ENCODE measurements at places on chromosomes 13 and 19.

DNA sequence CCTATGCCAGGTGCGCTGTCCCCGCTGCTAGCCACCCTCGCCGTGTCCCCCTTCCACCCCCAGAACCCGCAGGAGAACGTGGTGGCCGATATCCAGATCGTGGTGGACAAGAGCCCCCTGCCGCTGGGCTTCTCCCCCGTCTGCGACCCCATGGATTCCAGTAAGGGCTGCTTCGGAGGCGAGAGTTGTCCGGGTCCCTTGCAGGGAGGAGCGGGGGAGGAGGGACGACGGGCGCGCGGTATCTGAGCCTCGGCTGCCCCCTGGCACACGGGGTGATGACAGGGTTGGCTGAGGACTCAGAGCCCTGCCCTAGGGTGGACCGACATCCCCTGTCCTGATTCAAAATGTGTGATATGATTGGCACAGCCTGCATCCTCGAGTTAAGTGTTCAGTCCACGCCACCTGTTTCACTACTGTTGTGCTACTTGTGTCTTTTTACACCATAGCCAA is 653 bp downstream of the MVB12A start:
- peak; percentile 37 for DNase-seq

DNA sequence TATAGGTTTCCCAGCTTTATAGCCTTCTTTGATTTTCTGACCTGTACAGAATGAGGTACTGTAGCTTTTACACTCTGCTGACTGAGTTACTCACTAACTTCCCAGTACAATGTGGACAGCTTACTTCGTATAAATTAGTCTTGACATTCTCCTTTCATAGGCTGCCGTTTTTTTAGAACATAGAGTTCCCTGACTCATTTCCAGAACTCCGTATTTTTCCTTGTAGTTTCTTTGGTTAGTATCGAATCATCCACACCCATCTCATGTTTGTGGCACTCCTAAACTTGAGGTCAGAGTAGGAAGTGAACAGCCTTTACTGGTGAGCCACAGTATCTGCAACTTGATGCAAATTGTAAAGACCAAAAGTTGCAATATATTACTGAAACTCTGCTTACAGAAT is 303.9 kb downstream of the SLITRK5 start:
- DNase-seq: no peak

DNA sequence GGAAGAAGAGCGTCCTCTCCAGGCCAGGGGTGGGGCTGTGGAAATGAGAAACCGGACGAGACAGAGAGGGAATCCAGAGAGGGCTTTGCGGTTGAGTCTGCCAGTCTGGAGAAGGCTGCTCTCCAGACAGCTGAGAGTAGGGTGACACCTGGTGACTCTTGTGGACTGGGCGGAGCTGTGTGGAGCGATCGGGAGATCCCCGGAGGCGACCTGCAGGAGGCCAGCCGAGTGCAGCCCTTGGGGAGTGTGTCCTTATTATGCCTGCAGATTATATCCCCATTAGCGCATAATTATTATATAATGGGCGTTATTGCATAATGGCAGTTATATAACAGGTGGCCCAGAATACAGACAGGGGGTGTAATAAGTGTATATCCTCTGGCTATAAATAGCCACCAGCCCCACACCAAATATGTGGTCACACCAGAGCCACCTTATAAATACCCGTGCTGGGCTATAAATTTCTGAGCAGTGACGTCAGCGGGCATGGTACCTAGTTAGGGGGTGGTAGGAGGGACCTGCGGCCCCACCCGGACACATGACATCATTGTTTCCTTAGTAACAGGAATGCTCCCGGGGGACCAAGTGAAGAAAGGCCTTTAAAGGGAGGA is 41.2 kb downstream of the NFIX start:
- no peak for DNase-seq

GRCh38 chr19:15123900-15124299 is 16.7 kb downstream of the SYDE1 start:
- DNase-seq: peak; percentile 34

GRCh38 chr19:34154401-34154800 is 17.9 kb upstream of the LSM14A start:
- no peak for DNase-seq

DNA sequence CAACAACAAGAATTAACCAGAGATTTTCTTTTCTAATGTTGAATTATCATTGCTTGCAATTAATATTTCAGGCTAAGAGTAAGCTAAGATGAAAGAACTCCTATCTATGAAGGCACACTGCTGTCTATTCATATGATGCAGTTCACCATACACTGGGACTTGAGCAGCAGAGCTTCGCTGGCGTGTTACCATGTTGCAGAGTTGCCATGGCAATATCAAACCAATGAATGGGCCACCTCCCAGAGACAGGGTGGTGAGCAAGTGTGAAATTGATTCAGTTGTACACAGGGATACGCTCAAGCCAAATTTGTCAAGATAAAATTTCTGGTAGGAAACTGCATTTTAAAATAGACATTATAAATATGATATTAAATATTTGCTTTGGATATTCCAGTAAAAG is 69.3 kb upstream of the MYO16 start:
- DNase-seq: peak; percentile 24

- no peak for DNase-seq
Observed at GRCh38 chr13:113777311-113778260, 18.6 kb downstream of the TMEM255B start.

- DNase-seq: peak; percentile 82
Observed at GRCh38 chr19:36060430-36060829, 5.7 kb downstream of the WDR62 start.

DNA sequence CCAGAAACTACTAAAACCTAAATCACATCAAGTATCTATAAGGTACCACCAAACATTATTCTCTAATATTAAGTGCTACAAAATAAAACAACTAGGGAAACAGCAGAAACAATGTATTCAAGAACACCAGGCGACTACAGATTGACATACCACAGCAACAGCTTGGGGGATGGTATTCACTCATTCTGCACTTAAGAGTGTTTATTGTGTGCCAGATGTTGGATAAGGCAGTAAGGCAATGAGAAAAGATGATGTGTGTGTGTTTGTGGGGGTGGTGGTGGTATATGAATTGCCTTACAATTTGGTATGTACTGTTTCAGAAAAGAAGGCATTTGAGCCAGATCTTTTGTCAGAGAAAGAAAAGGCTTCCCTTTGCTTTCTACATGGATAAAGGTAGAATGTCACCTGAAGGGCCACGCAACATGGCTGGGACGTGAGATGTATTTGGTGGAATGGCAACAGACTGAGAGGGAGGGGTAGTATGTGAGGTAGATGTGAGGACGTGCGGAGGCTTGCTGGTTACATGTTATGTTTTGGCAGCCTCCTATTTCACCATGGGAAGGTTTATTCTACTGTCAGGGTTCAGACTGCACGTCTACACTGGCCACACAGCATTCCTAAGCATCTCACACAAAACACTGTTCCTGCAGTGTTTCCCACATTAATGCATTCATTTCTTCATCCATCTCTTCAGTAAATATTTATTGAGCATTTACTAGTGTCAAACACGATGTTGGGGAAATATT is 300.7 kb downstream of the KLF12 start:
- no peak for DNase-seq

DNA sequence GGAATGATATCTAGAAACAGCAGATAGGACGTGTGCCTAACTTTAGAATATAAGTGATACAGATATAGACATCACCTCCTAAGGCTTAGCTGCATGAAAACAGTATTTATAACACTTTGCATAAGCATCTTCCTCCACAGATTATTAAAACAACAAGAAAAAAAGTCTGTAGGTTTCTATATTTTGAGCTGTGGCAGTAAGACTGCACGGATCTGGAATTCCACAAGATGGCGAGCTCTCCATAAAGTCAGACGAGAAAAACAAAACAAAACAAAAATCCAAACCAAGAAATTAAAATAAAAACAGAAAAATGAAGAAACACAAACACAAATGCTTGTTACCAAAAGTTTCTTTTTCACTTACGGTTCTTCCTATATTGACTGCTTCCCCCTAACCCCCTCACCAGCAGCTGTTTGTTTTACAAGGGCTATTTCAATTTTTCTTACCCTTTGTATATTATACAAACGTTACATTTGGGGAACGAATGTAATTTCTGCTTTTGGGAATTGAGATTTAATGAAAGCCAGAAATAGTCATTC is 285.8 kb downstream of the MYO16 start:
- no peak for DNase-seq

DNA sequence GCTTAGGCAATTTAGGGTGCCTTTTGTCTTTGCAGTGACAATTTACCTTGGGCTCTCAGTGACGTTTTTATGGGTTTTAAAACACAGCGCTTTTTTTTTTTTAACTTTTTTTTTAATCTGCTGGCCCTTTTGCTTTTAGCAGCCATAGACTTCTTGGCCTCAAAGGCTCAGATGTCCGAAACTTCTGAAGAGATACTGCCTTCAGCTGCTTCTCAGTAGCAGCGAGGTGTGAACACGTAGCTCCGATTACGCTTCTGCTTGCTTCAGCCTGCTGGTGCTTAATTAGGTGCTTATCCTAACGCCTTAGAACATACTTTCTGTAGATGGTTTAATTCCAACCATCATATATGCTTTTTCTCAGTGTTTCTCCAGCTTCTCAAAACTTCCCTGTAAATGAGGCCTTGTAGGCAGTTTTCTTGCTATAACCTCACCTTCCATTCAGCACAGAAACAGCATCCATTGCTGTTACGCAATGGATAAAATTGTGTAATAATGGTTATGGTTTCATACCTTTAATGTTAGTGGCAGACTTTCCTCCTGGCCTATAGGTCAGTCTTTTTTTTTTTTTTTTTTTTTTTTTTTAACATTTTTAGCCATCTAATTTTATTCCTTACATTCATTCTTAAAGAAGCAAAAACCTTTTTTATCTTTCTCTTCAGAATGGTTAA is 723.9 kb downstream of the GPC5 start:
- DNase-seq: no peak

DNA sequence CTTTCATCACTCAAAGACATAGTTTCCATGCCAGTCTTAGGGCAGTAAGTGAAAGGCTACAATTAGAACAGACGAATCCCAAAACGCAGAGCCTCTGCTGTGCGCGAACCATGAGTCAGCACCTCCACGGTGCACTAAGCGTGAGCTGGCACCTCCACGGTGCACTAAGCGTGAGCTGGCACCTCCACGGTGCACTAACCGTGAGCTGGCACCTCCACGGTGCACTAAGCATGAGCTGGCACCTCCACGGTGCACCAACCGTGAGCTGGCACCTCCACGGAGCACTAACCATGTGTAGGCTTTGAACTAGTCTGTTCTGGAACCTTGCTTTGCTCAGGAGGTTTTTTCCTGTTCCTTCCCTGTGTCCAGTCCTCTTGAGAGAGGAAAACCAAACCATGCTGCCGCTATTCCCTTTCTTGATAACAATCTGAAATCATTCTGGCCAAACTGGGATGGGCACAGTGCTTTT is 120.6 kb downstream of the IRS2 start:
- DNase-seq: no peak

DNA sequence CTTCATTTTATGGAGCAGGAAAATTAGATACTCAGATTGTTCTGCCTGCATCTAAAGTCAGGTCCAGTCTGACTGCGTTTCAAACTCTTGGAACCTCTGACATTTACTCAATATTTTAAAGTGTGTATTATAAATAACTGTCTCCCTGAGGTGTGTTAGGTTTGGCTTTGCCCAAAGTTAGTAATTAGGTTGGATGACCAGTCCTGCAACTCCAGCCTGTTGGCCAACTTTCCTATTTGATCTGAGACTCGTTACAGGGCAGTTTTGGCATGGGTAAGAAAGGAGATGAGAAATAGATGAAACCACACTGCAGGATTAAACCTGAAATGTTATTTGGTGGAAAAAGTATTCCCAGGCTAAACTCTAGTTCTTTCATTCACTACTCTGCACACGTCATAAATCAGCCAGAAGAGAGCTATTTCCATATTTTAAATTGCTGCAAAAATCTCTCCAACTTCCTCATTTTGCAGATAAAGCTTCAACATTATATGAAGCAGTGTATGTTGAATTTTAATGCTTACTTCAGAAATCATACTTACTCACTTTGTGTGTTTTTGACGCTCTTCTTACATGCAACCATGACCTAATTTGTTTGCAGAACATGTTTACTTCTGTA is 357.1 kb downstream of the DCT start:
- DNase-seq: no peak

DNA sequence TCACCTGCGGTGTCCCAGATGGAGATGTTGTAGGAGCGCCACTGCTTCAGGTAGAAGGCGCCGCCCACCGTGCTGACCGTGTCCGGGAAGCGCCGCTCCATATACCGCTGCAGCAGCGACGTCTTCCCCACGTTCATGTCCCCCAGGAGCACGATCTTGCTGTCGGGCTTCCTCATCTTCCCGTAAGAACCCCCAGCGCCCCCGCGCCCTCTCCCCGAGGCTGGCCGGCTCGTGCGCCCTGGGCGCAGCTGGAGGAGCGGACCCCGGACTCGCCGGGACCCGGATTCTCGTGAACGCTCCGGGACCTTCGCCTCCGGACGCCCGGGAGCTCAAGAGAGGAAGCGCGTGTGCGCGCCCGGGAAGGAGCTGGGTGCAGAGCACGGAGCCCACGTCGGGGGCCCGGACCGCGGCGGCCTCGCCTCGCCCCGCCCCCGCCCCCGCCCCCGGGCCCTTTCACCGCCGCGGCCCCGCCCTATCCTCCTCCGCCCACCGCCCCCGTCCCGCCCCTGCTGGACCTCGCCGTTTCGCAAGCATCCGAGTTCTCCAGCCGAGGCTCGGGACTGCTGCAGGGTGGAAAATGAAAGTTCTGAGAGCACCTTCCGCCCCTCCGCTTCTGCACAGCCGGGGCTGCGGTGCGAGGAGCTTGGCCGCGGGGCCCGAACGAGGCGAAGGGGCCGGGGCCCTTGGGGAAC is at the start of gene RAB20:
Gene RAB20, minus strand, starts transcription at position 379 of the 692 bp plus-strand sequence. Its CDS starts 203 bp downstream, at position 176.
- DNase-seq: peak; percentile 71

DNA sequence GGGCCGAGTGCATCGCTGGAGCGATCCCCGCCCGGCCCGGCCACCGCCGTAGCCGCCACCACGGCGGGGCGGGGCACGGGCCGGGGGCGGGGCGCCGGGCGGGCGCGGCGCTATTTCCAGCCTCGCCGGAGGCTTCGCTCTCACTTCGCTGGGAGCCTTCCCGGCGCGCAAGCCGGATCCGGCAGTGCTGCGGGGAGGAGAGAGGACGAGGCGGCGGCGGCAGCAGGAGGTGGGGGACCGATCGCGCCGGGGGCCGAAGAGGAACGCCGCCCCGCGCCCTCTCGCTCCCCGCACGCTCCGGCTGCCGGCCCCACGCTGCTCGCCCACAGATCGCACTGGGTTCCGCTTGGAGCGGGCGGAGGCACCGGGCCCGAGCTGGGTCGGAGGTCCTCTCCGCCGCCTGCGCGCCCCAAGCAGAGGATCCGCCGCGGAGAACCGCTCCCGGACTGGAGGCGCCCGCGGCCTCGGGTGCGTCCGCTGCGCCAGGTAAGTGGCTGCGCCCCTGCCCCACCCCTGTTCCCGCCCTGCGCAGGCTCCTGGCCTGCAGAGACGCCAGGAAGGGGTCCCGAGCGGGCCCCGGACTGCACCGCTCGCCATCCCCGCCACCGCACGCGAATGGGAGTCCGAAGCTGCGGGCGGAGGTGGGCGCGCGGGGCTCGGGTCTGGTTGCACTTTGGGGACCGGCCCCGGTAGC is at the start of gene CHST8:
Gene CHST8, plus strand, starts transcription at position 143 of the 694 bp plus-strand sequence. CDS start 67,309 bp downstream, outside the sequence.
- DNase-seq: peak; percentile 91

GRCh38 chr13:27481766-27482165 is 31.4 kb upstream of the MTIF3 start:
- peak; percentile 88 for DNase-seq

GRCh38 chr13:95197548-95197947 is 103.7 kb downstream of the ABCC4 start:
- no peak for DNase-seq

GRCh38 chr13:113405481-113406300 is 41.8 kb upstream of the GRTP1 start:
- no peak for DNase-seq

- no peak for DNase-seq
Observed at GRCh38 chr19:1762243-1763117, 9.2 kb downstream of the ONECUT3 start.

GRCh38 chr19:4375164-4376027 is 25.0 kb downstream of the SH3GL1 start:
- DNase-seq: no peak
